ENCODE measurements at places on chromosomes 11 and 22.

- DNase-seq: no peak
These were observed 28.1 kb downstream of the LDLRAD3 start for GRCh38 chr11:35971841-35972422.

DNA sequence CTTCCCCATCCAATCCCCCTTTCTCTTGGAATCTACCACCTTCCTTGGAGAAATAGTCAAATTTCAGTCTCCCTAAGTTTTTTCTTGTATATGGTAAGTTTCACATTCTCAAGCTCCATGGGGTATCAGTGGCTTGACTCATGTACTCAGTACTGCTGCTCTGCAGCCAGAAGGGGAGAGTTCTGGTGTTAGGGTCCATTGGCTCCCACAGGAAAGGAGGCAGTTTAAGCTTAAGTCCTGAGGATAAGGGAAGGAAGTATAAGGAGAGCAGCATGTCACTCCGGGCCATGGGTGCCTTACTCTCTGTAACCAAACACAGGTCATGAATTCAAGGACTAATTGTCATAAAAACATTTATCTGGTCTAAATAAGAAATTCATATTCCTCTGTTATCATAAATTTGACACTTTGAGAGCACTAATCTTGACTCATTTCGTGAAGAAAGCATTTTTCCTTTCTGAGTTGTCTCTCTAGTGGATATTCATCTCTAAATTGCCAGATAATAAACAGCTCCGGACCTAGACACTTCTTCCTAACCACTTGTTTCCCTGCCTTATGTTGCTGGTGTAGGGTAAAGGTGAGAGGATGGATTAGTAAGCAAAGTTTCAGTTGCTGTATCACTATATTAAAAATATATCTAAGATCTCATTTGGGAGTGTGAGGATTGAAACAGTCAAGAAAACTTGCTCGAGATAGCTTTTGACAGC lies 20.1 kb upstream of the SORL1 start:
- DNase-seq: no peak

GRCh38 chr11:71530602-71531001 lies 3.5 kb downstream of the KRTAP5-7 start:
- no peak for DNase-seq

DNA sequence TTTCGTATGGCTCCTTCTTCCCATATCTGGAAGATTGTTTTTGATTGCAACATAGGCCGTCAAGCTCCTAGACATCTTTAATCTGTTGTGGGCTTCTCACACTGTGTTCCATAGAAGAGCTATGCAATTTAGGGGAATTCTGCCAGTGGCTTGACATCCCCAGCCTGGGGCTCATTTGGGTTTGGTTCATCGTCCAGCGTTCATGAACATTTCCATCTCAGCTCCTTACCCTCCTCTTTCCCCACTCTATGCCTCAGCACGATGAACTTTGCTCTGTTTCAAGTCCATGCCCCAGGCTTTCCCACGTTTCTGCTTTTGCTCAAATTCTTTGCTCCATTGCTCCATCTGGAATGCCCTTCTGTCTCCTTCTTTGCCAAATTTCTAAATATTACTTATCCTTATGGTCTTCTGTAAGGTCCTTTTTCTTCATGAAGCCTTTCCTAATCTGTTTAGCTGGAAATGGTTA lies 26.1 kb upstream of the CLMP start:
- DNase-seq: no peak

DNA sequence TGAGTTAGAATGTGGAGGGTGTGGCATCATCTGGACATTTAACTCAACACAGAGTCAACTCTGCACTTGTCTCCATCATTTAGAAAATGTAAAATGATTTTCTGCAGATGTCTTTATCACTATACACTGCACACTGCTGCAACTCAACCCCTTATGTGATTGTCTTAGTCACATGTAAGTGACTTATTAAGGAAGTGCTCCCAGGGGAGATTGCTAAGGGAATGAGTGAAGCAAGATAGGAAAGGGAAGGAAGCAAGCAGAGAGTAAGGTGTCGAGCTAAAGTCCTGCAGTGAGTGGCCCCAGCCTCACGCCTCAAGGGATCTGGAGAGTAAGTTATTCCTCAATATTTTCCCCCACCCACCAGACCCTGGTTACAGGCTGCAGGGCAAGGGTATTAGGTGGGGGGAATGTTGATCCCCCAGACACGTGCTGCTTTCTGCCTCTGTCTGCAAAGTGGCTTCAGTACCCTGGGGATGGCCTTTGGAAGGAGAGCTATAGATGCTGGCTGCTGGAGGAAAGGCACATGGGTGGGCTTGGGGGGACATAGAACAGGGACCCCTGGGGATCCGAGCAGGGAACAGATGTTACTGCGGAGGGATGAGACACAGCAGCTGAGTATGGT lies 7.2 kb upstream of the CBX6 start:
- peak; percentile 64 for DNase-seq

GRCh38 chr11:123429913-123430720 lies at the start of gene GRAMD1B:
Gene GRAMD1B, plus strand, starts transcription at chr11:123430269. Its CDS starts 524 bp downstream, at chr11:123430793.
- DNase-seq: peak; percentile 80

- DNase-seq: peak; percentile 34
These were observed 105.0 kb upstream of the SESN3 start for GRCh38 chr11:95335989-95336388.

DNA sequence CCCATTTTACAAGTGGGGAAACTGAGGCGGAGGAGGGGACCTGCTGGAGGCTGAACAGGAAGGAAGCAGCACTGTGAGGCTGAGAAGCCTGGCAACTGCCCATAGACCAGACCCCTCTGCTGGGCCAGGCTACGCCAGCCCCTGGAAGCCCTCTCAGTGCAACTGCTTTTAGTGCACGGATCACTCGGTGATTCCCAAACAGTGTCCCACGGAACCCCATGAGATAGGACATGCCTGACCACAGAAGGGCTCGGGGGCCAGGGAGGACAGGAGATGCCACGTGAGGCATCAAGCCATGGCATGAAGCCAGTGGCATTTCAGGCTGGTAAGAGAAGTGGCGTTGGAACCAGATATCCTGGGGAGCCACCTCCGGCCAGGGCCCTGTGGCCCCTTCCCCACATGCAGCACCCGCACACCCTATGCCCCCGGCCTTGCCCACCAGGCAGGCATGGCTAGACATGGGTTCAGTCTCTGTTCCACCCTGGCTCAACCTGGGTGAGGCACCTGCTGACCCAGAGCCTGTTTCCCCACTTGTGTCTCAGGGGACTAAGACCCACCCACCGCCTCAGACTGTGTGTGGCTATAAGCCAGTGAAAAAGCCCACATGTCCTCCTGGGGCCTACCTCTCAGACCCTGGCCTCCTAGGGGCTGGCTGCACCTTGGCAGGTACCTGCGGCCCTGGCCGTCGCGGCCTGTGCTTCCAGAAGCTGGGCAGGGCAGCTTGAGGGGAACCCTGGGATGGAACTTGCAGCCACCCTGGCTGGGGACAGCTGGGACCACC lies 84.1 kb downstream of the WNT7B start:
- no peak for DNase-seq

- DNase-seq: no peak
These were observed 27.7 kb downstream of the EMID1 start for GRCh38 chr22:29233277-29233877.

- peak; percentile 44 for DNase-seq
These were observed 8.3 kb upstream of the MIEF1 start for GRCh38 chr22:39493759-39494158.

DNA sequence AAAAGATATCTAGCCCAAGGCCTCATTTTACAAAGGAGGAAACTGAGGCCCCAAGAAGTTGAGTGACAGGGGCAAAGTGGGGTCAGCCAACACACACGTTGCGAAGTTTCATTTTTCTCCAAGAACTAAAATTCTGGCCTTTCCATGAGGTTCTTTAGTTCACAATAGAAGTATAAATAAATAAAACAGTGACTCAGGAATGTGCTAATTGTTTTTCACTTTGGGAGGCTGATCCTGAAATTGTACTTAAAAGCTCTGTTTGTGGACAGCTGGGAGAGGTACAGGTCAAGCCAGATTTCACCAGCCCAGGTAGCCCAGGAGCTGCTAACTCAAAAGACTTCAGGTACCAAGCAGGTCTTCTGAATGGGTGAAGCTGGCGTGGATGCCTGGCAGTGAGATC lies 105.2 kb downstream of the TRAF6 start:
- DNase-seq: no peak

DNA sequence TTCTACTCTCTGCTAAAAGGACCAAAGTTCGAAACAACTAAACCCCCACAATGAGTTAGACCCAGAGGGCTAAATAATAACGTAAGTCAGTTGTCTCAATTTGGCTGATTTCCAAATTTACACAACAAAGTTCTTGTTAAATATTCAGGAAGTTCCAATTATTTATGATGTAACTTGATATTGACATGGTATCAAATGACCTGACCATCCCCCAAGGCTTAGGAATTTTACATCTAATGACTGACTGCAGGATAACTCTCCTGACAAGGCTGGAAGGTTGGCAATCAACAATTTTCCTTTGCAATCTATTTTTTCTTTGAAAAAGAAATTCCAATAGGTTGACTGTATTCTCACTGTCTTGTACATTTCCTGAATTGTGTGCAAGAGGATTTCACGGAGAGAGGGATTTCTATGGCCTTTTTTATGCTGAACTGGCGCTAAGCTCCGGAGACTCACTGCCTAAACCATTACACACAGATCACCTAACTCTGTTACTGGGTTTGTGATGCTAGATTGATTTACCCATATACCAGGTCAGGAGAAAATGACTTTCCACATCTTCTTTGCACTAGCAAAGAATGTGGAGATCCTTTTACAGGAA lies 9.6 kb upstream of the CDON start:
- DNase-seq: no peak

GRCh38 chr22:42792909-42793847 lies 63.9 kb downstream of the ARFGAP3 start:
- DNase-seq: no peak

DNA sequence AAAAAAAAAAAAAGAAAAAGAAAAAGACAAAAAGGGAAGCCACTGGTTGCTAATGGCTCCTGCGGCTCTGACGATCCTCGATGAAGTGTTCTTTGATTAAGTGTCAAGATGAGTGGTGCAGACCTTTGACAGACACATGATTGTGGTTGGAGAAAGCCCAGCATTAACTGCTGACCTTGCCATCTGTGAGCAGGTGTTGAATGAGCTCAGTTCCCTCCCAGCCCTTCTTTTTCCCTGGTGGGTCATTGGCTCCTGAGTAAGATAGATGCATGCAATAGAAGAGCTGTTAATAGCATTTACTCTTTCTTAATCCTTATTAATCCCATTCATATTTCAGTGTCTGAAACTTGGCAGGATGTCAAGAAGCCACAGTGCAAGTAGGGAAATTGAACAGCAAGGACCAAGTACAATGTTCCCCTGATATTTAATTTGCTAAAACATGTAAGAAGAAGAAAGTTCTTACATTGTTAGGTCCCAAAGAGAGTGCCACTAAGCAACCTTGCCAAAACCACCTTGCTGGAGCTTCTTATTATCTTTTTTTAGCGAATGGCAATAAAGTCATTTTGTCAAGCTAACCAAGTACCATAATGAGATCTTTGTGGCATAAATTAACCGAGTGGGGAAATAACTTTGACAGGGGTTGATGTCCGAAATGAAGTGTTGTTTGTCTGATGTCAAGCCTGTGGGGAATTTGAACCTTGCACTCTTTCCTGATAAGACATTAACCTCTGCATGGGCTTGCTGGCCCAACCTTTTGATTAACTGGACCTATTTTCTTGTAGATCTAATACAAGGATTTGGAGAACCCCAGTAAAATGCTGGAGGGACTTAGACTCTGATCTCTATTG lies 113.7 kb downstream of the PTPRJ start:
- no peak for DNase-seq

GRCh38 chr11:79083352-79083751 lies 357.5 kb downstream of the TENM4 start:
- no peak for DNase-seq

GRCh38 chr11:83649528-83649855 lies 363.3 kb upstream of the CCDC90B start:
- DNase-seq: no peak

DNA sequence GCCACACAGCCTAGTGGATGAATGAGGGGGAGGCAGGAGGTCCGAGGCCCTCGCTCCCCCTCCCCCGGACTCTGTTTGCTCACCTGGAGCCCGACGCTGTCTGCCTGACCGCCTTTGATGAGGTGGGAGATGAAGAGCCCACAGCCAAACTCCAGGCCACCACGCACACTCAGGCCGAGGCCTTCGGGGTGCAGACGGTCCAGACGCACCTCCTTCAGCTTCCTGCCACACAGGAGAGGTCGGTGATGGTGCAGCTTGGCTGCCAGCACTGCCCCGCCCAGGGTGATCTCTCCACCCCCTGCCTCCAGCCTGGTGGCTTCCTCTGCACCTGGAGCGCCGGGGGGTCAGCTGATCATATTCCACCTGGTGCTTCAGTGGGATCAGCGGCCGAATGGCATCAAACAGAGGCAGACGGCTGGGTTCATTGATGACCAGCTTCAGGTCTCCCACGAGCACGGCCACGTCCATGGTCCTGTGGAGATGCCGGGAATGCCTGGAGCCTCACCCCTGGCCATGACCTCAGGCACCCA lies 13.1 kb downstream of the USH1C start:
- DNase-seq: no peak

GRCh38 chr11:1131033-1131911 lies 26.5 kb upstream of the MUC5AC start:
- DNase-seq: no peak

DNA sequence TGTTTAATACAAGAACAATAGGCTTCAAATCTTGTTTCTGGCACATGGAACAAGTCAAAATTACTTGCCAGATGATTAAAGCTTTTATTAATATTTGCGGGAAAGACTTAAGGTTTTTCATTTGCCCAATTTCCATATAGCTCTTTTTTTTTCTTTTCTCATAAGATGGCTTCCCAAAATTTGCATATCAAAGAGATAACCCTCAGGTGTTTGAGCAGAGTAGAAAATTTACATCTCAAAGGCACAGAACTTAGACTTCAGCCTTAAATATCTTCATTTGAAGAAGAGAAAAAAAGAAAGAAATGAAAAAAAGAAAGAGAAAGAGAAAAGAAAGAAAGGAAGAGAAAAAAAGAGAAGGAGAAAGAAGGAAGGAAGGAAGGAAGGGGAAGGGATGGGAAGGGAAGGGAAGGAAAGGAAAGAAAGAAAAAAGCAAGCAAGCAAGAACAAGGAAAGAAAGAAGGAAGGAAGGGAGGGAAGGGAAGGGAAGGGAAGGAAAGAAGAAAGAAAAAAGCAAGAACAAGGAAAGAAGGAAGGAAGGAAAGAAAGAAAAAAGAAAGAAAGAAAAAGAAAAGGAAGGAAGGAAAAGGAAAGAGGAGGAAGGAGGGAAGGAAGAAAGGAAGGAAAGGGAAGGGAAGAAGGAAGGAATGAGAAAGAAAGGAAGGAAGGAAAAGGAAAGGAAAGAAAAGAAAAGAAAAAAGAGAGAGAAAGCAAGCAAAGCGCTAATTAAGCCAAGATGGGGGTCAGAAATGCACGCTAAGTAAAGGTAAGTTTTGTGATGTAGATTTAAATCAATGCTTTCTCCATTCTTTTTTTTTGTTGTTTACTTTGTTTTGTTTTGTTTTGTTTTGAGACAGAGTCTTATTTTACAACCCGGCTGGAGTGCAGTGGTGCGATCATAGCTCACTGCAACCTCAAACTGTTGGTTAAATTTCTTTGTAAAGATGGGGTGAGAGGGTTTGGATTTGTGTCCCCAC lies 20.2 kb upstream of the IFITM3 start:
- no peak for DNase-seq

GRCh38 chr11:13344818-13345217 lies 67.2 kb downstream of the BMAL1 start:
- no peak for DNase-seq

Measured in suppressor macrophage treated with lipopolysaccharide for 1 hour (primary cell).